ENCODE measurements at places on chromosomes 2 and 18.
A peak's percentile ranks its signal among the peaks of the same experiment; 100 is the strongest.

- no peak for DNase-seq
Measured at GRCh38 chr18:77619525-77619924, 369.9 kb downstream of the GALR1 start.

GRCh38 chr18:51273437-51273836 is 76.0 kb upstream of the MEX3C start:
- DNase-seq = no peak

DNA sequence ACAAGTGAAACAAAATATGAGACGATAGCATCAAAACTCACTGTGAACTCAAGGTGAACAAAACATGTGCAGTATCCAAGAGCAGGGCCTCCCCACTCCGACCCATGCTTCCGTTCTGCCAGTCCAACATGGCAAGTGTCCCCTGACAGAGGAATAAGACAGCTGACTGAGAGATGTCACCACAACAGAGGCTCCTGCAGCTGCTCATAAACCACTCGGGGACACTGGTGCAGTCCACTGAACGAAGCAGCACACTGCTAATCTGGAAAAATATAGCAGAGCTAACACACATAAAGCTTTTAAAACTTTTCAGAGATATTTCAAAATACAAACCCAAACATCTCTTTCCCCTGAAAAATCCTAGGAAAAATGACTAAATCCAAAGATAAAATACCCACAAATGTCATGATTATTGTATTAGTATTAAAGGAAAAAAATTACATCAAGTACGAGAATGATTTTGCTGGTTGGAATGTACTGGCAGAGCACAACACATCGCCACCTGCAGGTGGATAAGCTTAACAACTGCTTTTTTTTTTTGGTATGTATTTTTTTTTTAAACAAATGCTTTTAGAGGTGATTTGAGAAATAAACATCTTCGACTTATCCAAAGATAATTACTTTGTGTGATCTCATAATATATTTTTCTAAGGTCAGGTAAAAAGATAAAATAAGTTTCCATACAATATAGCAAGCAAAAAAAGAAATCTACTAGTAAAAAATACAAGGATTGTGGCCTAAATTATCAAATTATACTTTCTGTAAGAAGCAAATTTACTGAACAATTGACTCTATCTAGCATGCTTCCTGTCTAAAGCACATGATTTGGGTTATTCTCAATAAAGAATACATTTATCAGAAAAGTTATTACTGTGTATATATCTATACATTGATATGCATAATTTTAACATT is 18.6 kb downstream of the THADA start:
- DNase-seq = peak; percentile 64

DNA sequence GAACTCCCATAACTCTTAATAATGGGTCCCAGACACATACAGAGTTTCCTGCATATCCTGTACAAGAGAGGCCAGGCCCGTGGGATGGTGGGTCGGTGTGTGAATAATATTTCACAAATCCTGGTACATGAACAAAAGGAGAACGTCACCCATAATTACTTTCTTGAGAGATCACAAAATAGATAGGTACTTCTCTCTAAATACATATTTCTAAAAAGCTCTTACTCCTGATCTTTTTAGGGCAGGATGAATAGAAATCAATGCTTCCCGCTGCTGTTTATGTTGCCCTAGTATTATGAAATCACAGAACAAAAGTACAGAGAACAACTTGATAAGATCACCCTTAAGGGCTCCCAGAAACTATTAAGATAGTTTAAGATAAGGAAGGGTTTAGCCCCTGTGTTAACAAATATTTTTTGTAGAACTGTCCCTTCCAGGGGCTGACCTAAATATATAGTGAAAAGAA is 5.4 kb downstream of the IRS1 start:
- no peak for DNase-seq

DNA sequence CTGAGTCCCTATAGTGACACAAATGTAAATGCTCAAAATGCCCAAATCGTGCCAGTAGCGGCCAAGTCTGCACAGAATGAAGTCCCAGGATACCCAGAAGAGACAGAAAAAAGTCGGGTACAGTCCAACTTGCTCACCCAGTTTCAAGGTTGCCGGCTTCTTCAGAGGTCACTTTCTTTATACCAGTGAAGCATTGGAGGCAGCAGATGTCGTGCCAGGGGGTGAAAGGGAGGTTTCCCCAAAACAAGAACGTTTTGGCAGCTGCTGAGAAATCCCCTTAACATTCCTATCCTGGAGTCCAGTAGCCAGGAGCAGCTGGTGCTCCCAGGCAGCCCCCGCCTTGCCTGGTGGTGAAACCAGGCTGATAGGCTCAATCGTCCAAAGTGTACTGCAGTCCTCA is 58.1 kb upstream of the MCFD2 start:
- DNase-seq = no peak

- no peak for DNase-seq
Measured at GRCh38 chr2:187294043-187294442, 154.0 kb downstream of the CALCRL start.

DNA sequence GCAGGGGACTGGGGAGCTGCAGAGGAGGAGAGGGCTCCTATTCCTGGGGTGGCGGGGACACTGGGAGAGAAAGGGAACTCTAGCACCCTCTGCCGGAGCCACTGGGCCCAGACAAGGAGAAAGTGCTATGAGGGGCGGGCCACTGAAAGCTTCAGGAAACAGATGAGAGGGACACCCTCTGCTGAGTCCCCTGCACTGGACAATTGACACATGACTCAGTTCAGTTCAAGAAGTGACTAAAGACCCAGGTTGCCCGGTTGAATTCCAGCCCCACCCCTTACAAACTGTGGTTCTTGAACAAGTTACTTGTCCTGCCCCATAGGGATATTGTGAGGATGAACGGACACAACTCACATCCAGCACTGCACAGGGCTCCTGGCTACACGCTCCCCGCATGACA is 5.0 kb downstream of the RUFY4 start:
- DNase-seq = no peak

GRCh38 chr2:127951026-127951425 is 65.3 kb upstream of the AMMECR1L start:
- no peak for DNase-seq

GRCh38 chr2:159230145-159230877 is 56.2 kb downstream of the WDSUB1 start:
- no peak for DNase-seq

GRCh38 chr2:104673225-104673624 is 180.7 kb upstream of the POU3F3 start:
- DNase-seq = no peak

DNA sequence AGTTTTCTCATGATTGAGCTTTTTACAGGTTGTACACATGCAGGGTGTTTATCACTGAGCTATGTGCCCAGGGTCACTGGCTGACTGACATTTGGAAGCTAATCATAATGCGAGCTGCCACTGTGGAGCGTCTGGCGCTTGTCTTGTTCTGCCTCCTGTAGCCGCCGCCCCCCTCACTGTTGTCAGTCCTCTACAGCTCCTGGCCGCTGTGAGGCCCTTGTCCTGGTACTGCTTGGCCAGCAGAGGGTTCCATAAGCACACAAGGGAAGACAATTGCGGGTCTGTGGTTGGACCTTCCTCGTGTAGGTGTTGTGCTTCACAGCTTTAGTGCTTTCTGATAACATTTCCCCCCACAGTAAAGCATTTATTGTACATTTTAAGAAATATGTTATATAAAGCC is 105.6 kb upstream of the LDLRAD4 start:
- no peak for DNase-seq

DNA sequence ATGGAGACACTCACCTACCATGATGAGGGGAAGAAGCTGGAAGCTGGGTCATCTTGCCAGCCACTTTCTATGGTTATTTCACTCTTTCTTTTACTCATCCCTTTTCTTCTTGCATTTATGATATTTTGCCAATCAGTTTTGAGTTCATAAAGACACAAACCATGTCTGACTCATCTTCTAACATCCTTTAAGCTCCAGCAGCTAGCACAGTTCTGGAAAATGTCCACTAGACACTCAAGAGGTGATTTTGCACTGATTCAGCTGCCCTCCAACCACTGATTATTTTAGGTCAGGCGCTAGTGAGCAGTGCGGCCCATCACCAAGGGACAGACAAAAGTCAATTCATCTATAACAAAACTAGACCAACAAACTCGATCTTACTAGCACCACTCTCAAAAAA is 537.1 kb upstream of the ID2 start:
- no peak for DNase-seq
